Progenitor cell of endocrine pancreas (in vitro differentiated cells): ENCODE measurements at places on chromosomes 7 and 10.

GRCh38 chr10:46299536-46300369 lies 13.0 kb downstream of the ANTXRL start:
- no peak for DNase-seq

DNA sequence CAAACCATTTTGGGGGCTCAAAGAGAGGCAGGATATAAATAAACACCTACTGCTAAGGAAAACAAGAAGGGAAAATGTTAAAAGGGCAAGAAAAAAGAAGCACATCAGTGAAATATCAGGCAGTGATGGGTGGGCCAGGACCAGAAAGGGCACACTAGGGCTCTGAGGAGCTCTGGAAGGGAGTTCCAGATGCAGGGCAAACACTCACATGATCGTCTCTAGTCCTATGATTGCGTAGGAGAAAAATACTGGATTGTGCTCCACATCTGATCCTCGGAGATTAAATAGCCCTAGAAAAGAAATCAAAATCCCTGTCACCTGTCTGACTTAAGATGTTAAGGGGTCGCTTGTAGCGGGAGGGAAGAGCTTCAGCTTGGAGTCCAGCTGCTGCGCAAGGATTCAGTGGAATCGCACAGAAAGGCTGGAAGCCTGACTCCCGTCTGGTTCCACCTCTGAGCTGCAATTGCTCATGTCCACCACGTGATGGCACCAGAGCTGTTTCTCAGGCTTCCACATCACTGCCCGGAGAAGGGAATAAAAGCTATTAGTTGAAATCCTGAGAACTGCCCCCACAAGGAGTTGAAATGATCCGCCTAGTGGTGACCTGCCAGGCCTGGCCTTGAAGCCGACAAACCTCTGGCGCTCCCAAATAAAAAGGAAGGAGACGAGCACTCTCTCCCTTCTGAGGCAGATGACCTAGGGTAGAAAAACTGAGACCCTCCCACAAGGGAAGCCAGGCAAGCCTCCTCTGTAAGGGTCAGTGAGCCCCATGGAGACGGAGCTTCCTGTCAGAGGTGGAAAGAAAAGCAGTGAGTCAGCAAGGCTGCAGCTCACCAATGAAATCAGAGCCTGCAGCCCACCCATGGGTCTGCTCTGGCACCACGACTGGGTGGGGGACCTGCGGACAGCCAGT lies 39.2 kb downstream of the XPNPEP1 start:
- DNase-seq = peak; percentile 73

- no peak for DNase-seq
Measured at GRCh38 chr10:52437205-52437646, 123.1 kb downstream of the DKK1 start.

- no peak for DNase-seq
Measured at GRCh38 chr10:22761569-22762220, 47.3 kb upstream of the PIP4K2A start.

GRCh38 chr10:20033476-20033875 lies 217.2 kb downstream of the PLXDC2 start:
- DNase-seq = no peak

- no peak for DNase-seq
Measured at GRCh38 chr10:12299222-12299965, 50.0 kb upstream of the CAMK1D start.

DNA sequence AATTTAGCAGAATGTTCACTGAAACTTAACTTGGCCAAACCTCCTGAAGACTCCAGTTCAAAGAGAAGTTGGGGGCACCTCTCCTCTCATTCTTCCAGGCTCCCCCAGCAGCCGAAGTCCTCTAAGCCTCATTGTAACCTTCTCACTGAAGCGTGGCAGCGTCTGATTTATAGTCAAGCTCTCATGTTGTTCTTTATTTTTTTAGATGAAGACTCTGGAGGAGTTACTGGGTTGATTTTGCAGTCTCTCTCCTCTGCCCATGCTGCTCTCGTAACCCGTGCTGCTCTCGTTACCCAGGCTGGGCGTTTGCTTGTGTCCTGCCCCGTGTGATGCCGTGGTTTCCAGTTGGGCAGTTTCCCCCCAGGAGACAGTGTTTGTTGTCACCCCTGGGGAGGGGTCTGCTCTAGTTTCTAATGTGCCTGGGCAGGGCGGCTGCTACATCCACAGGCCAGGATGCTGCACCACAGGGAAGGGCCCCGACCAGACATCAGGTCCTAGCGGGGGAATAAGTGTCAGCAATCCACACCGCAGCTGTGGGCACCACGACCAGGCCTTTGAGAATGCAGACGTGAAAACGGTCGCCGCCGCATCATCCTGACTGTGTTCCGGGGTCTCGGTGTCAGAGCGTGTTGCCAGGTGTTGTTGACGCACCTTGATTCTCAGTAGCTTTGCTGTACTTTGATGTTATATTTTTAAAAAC lies 65.2 kb downstream of the WDR37 start:
- DNase-seq = no peak

DNA sequence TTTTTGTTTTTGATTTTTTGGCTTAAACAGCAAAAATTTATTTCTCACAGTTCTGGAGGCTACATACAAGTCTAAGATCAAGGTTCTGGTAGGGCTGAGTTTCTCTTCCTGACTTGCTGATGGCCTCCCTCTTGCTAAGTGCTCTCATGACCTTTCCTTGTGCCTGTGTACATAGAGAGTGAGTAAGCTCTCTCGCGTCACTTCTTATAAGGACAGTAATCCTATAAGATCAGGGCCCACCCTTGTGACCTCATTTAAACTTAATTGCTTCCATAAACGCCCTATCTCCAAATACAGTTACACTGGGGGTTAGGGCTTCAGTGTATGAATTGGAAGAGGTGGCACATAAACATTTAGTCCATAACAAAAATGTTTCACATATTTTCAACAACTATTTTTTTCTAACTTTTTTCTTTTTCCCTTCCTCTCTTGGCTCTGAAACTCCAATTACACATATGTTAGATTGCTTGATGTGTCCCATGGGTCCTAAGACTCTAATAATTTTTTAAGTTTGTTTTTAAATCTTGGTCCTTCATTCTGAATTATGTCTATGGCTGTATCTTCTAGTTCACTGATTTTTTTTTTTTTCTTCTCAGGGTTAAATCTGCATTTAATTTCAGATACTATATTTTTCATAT lies 149.8 kb downstream of the HBP1 start:
- DNase-seq = no peak

DNA sequence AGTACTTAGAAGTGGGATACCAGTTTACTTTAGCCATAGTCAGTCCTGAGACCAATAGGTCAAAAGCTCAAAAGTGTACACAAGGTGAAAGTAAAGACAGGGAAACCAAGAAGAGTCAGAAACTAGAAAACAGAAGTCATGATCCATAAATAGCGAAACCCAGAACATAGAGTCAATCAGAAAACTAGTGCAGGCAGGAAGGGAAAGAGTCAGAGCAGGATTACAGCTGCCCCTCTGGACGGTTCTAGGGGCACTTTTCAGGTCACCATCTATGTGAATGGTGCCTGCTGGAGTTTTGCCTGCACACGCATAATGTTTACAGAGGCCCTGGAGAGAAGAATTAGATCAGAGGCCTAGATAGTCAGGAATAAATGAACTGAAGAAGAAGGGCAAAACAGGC lies 22.4 kb upstream of the DMTF1 start:
- DNase-seq = no peak

- no peak for DNase-seq
Measured at GRCh38 chr10:56653289-56653688, 292.2 kb upstream of the ZWINT start.

GRCh38 chr10:78199759-78200158 lies 166.1 kb downstream of the RPS24 start:
- DNase-seq = no peak

GRCh38 chr7:91288208-91288824 lies 24.1 kb downstream of the FZD1 start:
- DNase-seq = no peak

DNA sequence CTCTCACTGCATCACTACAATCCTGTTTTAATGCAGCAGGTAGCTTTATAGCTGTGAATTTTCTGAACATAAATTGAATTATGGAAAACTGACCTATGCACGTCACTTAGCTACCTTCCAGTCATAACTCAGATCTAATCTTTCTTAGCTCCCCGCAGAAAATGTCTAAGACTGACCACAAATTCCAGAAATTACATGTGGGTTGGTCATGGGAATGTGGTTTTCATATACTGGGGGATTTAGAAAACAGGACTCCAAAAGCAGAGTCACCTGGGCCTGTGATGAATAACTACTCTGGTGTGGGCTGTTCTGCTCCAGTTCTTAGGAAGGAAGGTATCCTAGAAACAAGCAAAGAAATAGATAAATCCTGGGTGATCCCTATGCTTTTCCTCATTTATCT lies 178.4 kb upstream of the LRRTM3 start:
- no peak for DNase-seq

DNA sequence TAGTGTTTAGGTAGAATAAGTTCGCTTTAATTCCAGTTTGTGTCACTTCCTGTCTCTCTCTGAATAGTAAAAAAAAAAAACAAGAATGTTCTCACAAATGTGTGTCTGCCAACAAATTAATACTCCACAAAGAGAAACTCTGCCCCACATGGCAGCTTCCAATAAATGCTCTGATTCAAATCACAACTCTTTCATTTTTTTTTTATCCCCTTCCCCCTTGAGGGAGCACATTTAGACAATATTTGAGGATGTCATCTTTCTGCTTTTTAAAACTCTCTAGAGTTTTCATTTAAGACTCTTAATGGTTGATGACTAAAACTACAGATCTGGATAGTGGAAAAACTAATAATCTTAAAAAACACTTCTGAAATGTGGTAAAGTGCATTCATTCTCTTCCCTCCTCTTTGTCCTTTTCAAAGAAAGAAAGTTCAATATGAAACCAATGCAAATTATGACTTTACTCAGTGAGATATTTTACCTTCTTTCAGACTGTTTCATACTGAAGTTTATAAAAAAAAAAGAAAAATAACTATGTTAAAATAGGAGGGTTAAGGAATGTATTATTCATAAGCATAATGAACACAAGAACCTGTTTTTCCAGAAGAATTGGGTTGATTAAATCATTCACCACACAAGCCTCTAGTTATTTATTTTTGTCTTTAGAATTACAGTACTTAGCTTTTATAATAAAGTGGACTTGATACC lies 42.3 kb downstream of the ARID5B start:
- DNase-seq = no peak

- DNase-seq = no peak
Measured at GRCh38 chr10:17256627-17257026, 28.6 kb downstream of the VIM start.

GRCh38 chr7:38977685-38978084 lies at the start of gene POU6F2:
Gene POU6F2 (plus strand): TSS chr7:38977909. CDS start chr7:38977954, 45 bp downstream.
- no peak for DNase-seq

DNA sequence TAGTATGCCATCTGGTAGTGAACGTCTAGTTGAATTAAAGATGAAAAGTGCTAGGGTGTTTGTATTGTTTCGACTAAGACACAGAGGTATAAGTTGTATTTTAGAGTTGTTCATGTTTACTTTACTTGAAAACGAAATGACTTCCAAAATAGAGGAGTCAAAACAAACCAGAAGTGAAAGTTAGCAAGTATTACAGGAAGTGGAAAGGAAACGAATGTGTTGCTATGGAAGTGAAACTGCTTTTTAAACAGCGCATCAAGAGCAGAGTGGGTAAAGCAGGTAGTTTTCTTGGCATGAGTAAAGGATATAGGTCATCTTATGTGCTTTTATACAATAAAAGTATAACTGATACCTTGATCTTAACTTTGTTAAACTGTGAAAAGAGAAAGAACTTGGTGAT lies 20.0 kb upstream of the GALNTL5 start:
- no peak for DNase-seq

DNA sequence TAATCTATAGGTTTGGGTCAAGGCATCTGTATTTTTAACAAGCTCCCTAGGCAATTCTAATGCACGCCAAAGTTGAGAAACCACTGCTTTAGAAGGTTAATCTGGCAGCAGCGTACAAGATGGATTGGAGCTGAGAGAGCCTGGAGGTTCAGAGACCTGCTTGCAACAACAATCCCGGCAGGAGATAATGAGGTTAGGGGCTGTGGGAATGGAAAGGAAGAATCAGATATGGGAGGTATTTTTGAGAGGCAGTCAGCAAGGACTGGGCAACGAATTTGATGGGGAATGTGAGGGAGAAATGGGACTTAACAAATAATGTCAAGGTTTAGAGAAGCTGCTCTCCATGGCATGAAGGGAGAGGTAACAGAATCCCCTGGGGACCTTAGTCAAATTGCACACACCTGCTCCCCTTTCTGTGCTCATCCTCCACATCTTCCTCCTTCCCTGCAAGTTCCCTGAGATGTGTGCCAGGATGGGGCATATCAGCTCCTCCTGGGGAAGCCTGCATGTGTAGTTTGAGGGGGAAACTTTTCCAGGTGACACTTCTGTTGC lies 731.0 kb upstream of the GALNT17 start:
- DNase-seq = no peak

DNA sequence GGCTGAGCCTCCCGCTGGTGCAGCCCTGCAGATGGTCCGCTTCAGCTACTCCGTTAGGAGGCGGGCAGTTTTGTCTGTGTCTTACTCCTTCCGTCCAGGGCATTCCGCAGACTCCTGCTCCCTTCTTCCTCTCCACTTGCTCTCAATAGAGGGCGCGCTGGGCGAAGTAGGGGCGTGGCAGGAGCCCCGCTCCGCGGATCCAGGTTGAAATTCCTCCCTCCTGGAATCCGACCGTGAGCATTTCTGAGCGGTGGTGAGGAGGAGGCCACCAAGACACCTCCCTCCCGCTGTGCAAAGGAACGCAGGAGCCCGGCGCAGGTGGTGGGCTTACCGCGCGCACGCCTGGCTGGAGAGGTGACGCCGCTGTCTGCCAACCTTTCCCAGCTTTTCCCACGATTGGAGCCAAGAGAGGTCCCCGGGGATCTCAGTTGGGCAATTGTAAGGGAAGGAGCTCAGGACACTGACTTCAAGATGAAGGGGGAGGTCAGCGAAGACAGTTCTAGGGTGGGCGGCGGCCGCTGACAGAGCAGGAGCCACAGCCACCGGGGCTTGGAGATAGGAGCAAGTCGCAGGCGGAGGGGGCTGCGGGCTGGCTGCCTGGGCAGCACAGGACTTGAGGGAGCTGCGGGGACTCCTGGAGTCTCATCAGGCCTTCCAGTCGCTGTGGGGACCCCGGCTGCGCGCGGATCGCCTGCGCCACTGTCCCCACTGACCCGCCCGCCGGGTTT lies 1011.3 kb downstream of the XPNPEP1 start:
- peak; percentile 71 for DNase-seq

DNA sequence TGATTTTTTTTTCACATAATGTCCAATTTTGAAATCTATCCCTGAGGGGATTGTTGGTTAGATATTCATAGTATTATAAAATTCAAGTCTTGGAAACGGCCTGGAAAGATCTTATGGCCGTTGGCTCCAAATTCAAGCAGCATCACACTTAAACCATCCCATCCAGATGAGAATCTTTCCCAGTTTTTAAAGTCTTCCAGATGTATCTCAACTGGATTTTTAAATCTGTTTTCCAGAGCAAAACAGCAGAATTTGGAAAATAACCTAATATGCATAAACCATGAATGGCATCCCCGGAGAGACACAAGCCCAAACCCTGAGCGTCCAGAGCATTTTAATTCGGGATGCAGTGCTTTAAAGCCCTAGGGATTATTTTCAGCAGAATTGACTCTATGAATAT lies 208.2 kb upstream of the PRKCQ start:
- DNase-seq = no peak
